Progenitor cell of endocrine pancreas (in vitro differentiated cells): ENCODE measurements at places on chromosomes 1 and 21. TPM values are rescaled to one million over a fixed set of nuclear protein-coding genes. Genes with fewer than 3 reads are reported as not detected.
A peak's percentile ranks its signal among the peaks of the same experiment; 100 is the strongest.

GRCh38 chr1:56249234-56249633, 330.1 kb downstream of the PLPP3 start:
- H3K27ac ChIP-seq, result no peak overlapping the region
- H3K4me1 ChIP-seq, result peaks cover 2% of the 10 kb centered on the region
- DNase-seq, result no peak
- no peak overlapping the region for H3K4me3 ChIP-seq

DNA sequence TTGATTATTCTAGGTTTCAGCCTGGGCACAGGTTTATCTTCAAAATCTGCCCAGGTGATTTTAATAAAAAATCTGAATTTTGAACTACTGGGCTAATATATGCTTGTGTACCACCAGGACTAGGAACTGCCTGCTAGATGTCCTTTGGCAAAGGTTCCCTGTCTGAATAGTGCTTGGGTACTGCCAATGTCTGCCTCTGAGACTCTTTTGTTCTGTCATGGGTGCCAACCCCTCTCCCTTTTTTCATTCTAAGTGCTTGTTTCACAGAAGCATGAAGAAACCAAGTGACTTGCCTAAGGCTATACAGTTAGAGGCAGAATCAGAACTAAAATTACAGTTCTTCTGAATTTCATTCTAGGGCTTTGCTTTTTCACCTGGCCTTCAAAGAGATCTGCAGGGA, 106.3 kb upstream of the CACHD1 start:
- H3K4me1 ChIP-seq, result no peaks in the 10 kb centered on the region
- H3K27ac ChIP-seq, result no peak overlapping the region
- no peak overlapping the region for H3K4me3 ChIP-seq
- peaks cover 6% of the 10 kb centered on the region for H3K27me3 ChIP-seq
- no peak for DNase-seq
- no peaks in the 10 kb centered on the region for H3K36me3 ChIP-seq

GJA5 gene
- total RNA-seq, result not detected in 2 replicates

WNT3A gene
- not detected in 2 replicates for total RNA-seq

DNA sequence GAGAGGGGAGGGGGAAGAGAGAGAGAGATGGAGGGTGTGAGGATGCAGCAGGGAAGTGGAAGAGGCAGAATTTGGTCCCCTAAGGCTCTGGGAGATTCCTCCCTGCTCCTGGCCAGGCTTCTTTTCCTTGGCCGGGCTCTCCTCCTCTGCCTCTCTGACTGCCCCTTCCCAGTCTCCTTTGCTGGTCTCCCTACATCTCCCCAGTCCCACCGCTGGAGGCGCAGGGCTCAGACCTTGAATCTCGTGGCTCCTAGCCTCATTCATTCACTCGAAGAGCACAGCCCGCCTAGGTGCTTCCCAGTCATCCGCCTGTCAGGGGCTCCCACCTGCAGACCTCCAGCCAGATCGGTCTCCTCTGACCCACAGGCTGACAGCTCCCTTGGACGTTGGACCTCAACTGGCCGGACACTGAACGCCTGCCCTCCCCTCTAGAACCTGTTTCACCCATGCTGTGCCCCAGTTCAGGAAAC, 76.5 kb downstream of the VWA5B1 start:
- H3K27ac ChIP-seq, result no peak overlapping the region
- H3K36me3 ChIP-seq, result no peaks in the 10 kb centered on the region
- H3K4me1 ChIP-seq, result no peaks in the 10 kb centered on the region
- H3K4me3 ChIP-seq, result peak overlapping the region; percentile 60

- no peaks in the 10 kb centered on the region for H3K4me1 ChIP-seq
- no peaks in the 10 kb centered on the region for H3K27me3 ChIP-seq
- DNase-seq, result no peak
- no peak overlapping the region for H3K4me3 ChIP-seq
- H3K36me3 ChIP-seq, result peaks cover 3% of the 10 kb centered on the region
Measured at GRCh38 chr1:59788825-59789224, 25.9 kb upstream of the HOOK1 start.
